ENCODE measurements at places on chromosomes 12 and 14. TPM values are rescaled to one million over a fixed set of nuclear protein-coding genes. Genes with fewer than 3 reads are reported as not detected.

Gene LRRIQ1
- 3.2 TPM for total RNA-seq

Gene SERPINA9
- total RNA-seq = not detected

Gene TAS2R19
- total RNA-seq = 14.2 TPM

Gene KIAA0586
- 21.7 TPM for total RNA-seq

Gene LRRK2
- 12.7 TPM for total RNA-seq

Gene BDKRB2
- 17.1 TPM for total RNA-seq

Gene AQP2
- total RNA-seq = 0.70 TPM

Gene GYS2
- 0.16 TPM for total RNA-seq

Gene USP44
- total RNA-seq = 1.3 TPM

Gene RNASE12
- not detected for total RNA-seq

Gene MYH6
- total RNA-seq = not detected

Gene HCAR2
- 10.4 TPM for total RNA-seq

Gene NYNRIN
- total RNA-seq = 32.7 TPM

Gene RNFT2
- total RNA-seq = 7.2 TPM

Gene NEUROD4
- total RNA-seq = not detected

Gene RHEBL1
- not detected for total RNA-seq

Gene MLEC
- 150 TPM for total RNA-seq

Gene GPN3
- total RNA-seq = 20.3 TPM

Gene DIO2
- total RNA-seq = 4.8 TPM

Gene AGAP2
- 2.8 TPM for total RNA-seq

Gene TMEM52B
- 0.18 TPM for total RNA-seq

Gene IL26
- total RNA-seq = not detected

Gene KRT82
- total RNA-seq = not detected

Gene SYT10
- 0.16 TPM for total RNA-seq

Gene KRT73
- not detected for total RNA-seq

Gene OTX2
- not detected for total RNA-seq

Gene LGR5
- total RNA-seq = 1.6 TPM

Gene SAMD15
- 1.8 TPM for total RNA-seq

Gene RNU4-1
- 1,538 TPM for total RNA-seq

Gene OS9
- total RNA-seq = 201 TPM

Gene DLGAP5
- 0.21 TPM for total RNA-seq

Gene ADCY6
- total RNA-seq = 98.0 TPM

Gene IQSEC3
- total RNA-seq = 4.3 TPM

Gene RPGRIP1
- 0.49 TPM for total RNA-seq

Gene DHH
- 0.70 TPM for total RNA-seq

Gene PTCSC3
- not detected for total RNA-seq

Gene TMEM179
- total RNA-seq = 0.86 TPM

Gene PROX2
- 0.13 TPM for total RNA-seq

Gene KIF5A
- total RNA-seq = 0.99 TPM

Gene GZMH
- total RNA-seq = 1.3 TPM

Gene C12orf50
- 0.10 TPM for total RNA-seq

Gene RAPGEF3
- 83.4 TPM for total RNA-seq

Gene NAP1L1
- 329 TPM for total RNA-seq

Gene GDF3
- total RNA-seq = not detected

Gene ACSM4
- total RNA-seq = not detected

Gene DACT1
- total RNA-seq = 13.5 TPM

Gene GLS2
- total RNA-seq = 4.5 TPM

Gene C12orf76
- 14.1 TPM for total RNA-seq

Gene SERPINA12
- not detected for total RNA-seq

Gene GPRC5A
- 26.2 TPM for total RNA-seq

Gene LPCAT3
- 95.9 TPM for total RNA-seq

Gene ATXN3
- total RNA-seq = 38.6 TPM

Gene ACVRL1
- 46.8 TPM for total RNA-seq

Gene WASHC4
- 54.4 TPM for total RNA-seq

Gene PCED1B
- 22.1 TPM for total RNA-seq

Gene ADGRD1
- total RNA-seq = 80.2 TPM

Gene SRRM4
- total RNA-seq = not detected

Gene GNG2
- total RNA-seq = 10.0 TPM

Gene KCNH3
- total RNA-seq = 1.1 TPM
